ENCODE measurements at places on chromosomes 1 and 21.

- peak; percentile 38 for DNase-seq
Observed at GRCh38 chr1:41673378-41673777, 188.9 kb upstream of the EDN2 start.

GRCh38 chr1:221837896-221838295 lies 96.0 kb upstream of the DUSP10 start:
- DNase-seq = no peak

DNA sequence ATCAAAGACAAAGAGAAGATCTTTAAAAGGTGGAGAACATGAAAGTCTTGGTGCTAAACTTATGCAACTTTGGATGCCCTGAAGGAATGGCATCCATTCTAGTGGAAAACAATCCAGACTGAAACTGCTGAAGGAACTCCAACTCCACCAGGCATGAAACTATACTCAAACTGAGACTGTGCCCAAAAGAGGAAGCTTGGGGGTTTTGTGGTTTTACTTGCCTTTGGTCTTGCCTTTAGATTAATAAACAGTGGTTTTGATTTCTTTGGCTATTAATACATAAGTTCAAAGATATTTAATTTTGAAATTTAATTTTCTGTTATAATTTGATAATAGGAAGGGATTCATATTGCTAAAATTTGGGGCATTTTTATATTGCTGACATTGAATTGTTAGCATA lies 17.4 kb upstream of the SLC30A10 start:
- DNase-seq = no peak

- no peak for DNase-seq
Observed at GRCh38 chr1:155141749-155142148, 1.4 kb upstream of the DPM3 start.

DNA sequence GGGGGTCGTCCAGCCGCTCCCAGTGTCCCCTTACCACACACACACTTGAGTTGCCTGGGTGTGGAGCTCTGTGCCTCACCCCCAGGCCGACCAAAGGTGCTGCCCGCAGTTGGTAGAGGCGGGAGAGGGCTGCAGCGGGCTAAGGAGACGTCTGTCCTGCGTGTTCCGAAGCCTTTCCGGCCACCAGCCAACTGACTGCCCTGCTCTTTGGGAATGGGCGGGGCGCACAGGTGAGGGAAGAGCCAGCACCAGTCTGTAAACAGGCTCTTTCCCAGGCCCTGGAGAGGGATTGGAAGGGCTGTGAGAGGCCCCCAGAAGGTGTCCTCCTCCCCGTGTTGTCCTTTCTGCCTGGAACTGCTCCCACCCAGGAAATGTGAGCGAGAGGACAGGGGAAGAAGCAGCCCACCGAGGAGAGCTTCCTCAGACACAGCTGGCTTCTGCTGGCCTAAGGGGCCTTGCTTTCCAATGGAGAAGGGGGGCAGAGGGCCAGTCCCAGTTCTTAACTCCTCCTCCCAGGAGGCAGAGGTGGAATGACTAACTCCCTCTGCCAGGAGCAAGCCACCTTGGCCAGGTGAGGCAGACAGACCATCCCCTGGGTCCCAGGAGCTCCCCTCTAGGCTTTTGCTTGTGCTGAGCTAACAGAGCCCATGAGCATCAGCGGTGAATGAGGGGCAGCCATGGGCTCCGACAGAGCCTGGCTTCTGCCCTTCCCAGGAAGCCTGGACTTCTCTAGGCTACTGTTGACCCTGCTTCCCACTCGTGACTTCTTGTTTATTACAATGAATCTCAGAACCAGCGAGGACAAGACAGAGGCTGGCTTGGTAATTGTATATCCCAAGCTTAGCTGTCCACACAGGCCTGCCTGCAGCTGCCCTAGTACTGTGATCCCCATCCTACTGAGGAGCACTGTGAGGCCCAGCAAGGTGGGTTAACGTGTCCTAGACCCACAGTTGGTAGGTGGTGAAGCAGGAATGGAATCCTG lies 158.1 kb upstream of the COA6 start:
- no peak for DNase-seq

DNA sequence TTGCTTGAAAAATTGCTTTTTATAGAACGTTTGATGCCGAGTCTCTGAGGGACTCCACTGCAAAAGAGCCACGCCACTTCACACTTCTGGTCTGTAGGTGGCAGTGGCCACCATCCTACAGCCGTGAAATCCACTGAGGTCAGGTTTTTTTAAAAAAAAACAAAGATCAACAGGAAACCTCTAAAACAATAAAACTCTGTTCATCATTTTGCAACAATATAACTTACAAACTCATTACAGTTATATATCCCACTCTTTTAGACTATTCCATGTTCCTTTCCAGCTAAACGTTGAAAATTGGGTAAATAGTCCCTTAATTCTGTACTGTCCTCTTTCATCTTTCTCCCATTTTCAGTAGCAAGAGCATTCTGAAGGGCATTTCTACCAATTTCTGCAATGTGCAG lies 64.6 kb upstream of the FMN2 start:
- DNase-seq = no peak

- no peak for DNase-seq
Observed at GRCh38 chr1:177928194-177928593, 41.7 kb downstream of the SEC16B start.

DNA sequence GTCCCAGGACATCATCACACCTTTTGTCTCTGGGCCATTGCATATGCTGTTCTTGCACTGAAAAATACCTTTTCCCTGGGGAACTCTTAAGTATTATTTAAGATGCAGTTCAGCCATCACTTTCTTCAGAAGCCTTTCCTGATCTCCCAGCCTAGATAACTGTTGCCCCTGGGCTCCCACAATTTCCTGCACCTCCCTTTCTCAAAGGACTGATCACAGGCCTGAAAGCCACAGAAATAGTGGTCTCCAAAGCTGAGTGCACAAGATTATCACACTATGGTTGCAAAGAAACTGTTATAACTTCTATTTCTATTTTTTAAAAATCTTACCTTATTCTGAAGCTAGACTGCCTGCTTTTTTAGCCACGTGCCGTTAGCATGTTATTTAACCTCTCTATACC lies 2.8 kb upstream of the ZSCAN20 start:
- no peak for DNase-seq

DNA sequence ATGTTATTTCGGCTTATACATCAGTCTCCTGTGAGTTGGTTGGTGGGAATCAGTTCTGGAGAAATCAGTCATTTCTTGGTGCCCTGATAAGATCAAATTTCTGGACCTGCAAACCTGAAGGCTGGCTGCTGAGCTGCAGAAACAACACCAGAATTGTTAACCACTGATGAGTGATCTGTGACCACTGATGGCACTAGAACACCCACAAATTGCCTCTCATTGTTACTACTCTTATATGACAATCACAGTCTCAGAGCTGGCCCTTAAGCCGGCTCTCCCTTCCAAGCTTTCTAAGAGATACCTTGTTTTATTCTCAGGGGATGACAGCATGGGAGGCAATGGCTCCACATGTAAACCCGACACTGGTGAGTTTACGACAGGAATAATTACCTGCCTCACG lies 1.9 kb downstream of the C1orf162 start:
- no peak for DNase-seq

DNA sequence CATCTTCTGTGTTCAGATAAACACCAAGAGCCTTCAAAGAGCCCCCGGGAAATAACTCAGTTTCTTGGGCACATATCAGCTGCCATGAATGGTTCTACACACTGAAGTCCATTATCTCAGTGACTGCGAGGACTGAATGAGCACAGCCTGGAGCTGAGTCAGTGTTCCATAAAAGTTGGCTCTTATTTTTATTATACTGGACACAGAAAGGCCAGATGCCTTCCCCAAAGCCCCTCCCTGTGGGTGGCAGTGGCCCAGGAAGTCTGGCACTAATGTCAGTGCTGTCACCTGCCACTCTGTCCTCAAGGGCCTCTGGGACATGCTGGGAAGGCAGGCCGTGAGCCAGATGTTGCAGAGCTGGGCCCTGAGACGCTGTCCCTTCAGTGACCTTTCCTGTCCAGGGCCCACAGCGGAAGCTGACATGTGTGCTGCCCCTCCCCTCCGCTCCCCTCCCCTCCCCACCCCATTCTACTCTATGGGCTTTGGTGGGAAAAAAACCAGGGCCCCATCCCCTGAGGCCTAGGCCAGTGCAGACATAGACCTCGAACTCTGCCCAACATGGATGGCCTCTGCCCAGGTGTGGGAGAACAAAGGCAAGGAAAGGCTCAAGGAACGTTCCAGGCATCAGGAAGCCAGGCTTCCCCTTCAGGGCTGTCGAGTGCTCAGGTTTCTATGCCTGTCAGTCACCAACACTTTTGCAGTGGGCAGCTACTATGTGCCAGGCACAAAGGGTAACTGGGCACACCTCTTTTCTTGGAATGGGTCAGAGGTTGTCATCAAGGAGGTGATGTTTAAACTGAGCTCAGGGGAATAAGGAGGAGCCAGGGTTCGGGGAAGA lies 22.4 kb upstream of the NPPB start:
- no peak for DNase-seq

DNA sequence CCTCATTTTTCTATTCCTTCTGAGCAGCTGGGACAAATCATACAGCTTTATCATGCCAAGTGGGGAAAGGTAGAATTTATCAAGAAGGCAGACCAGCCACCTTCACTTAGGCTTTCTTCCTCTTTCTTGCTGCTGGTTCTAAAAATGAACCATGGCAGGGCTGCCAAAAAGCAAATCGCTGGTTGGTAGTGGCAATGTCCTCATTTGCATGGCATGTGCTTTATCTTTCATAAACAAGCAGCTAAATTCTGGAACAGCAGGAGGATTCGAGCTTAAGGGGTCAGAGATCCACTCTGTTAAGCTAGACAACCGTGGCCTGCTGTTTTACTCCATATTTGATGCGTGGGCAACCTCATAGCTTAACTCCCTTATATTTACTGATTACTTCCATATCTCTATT lies 91.3 kb downstream of the RPE65 start:
- DNase-seq = no peak

Measured in activated effector memory CD4-positive, alpha-beta T cell treated with Interleukin-2 at 50 U/mL for 16 hours (primary cell).